ENCODE measurements at places on chromosomes 16 and 17. TPM values are rescaled to one million over a fixed set of nuclear protein-coding genes. Genes with fewer than 3 reads are reported as not detected.

SDR42E1 gene
- total RNA-seq = not detected

CD300H gene
- not detected for total RNA-seq

RAB11FIP4 gene
- total RNA-seq = 4.2 TPM

SPATA22 gene
- total RNA-seq = not detected

ITGAD gene
- total RNA-seq = not detected

KRT12 gene
- not detected for total RNA-seq

TBC1D26 gene
- total RNA-seq = not detected

FBXL20 gene
- 2.2 TPM for total RNA-seq

SLC35G6 gene
- not detected for total RNA-seq

CCL3 gene
- not detected for total RNA-seq

TEX14 gene
- 0.29 TPM for total RNA-seq

ABCC3 gene
- 50.2 TPM for total RNA-seq

KCTD19 gene
- total RNA-seq = not detected

RNF112 gene
- total RNA-seq = 0.18 TPM

TMC6 gene
- total RNA-seq = 138 TPM

DPEP1 gene
- total RNA-seq = 0.23 TPM

TNFRSF13B gene
- total RNA-seq = not detected

MYH1 gene
- total RNA-seq = not detected

OR2C1 gene
- total RNA-seq = not detected

TP53TG3 gene
- total RNA-seq = not detected

KRT39 gene
- not detected for total RNA-seq

ABCC6 gene
- 0.73 TPM for total RNA-seq

CD79B gene
- not detected for total RNA-seq

LHX1 gene
- total RNA-seq = not detected

TBC1D3C gene
- total RNA-seq = not detected

SMIM22 gene
- not detected for total RNA-seq

MPP2 gene
- total RNA-seq = 7.7 TPM

HIC1 gene
- total RNA-seq = 2.0 TPM

SCNN1G gene
- total RNA-seq = 6.3 TPM

CTRB1 gene
- total RNA-seq = not detected

SMG1 gene
- 37.6 TPM for total RNA-seq

GLP2R gene
- 0.06 TPM for total RNA-seq

SPIRE2 gene
- 12.3 TPM for total RNA-seq
